Right hindlimb (tissue), 1 donor: ENCODE measurements at places on chromosomes 16 and 17.
A peak's percentile ranks its signal among the peaks of the same experiment; 100 is the strongest.

- no peak for DNase-seq
These were observed 55.4 kb upstream of the NLK start for GRCh38 chr17:27986805-27987684.

GRCh38 chr17:10053782-10054540, 144.4 kb downstream of the GAS7 start:
- peak; percentile 54 for DNase-seq

DNA sequence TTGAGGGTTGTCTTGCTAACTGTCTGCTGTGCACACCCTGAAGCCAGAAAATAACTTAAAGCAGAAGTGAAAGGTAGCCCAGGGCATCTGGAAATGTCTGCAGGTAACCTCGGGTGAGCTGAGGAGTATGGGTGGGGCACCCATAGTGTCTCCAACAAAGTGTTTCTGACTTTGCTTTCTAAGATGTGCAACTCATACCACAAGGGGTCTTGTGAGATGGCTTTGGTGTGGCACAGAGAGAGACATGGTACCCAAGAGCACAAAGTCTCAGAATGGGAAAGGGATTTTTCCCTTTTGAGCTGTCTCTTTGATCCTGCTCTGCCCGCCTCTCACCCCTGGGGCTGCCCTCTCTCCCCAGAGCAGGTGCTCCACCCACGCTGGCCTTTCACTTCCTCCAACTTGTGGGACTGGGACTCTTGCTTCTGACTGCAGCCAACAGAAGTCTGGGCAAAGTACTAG, 6.9 kb downstream of the CHD9 start:
- no peak for DNase-seq

DNA sequence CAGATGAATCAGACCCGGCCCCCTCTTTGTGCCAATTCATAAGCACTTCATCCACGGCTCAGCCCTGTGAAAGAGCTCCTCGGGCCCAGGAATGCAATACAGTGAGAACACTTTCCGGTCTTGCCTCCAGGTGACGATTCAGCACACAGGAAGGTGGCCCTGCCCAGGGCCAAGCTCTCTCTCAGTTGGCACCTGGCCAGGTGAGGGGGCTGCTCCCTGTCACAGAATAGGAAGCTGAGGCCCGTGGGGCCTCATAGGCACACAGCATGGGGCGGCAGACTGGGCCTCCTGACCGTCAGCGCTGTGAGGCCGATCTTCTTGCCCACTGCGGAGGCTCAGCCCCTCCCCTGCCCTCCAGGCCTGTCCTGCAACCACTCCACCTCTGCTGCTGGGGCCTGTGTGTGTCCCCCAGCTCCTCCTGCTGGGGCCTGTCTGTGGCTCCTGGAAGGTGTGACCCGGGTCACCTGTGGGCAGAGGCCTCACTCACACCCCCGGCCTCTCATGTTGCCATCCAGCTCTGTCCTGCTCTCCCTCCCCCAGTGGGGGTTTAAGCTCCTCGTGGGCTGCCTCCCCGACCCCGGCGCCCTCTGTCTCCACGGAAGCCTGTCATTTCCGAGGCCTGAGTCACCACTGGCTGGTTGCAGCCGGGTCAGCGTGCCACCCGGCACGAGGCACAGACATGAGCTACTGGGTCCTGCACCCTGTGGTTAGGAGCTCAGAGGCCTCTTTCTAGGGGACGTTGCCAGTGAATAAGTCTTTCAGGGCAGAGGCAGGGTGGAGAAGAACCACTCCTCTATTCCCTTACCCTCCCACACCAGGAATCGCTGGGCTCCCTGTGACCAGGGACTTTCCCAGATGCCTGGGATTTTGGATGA, 114.4 kb downstream of the SEC14L1 start:
- DNase-seq, result peak; percentile 59

GRCh38 chr16:49972961-49973360, 52.1 kb upstream of the CNEP1R1 start:
- DNase-seq, result no peak

DNA sequence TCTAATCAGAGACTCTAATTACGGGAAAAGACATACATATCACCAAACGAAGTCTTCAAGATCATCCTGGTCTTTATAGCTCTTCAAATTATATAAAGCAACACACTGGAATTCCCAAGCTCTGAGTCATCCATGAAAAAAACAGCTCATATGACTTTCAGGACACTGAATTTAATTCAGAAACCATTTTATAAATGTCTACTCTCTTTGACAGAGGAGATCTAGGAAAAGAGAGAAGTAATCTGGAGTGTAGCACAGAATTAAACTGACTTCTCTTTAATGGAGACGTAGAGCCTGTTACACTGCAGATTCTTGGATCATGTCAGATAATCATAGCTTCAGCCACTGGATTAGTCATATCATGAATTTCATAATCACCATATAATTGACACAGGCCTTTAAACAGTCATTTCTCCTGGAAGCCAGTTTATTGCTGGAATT, 86.8 kb upstream of the WSB1 start:
- DNase-seq, result no peak

DNA sequence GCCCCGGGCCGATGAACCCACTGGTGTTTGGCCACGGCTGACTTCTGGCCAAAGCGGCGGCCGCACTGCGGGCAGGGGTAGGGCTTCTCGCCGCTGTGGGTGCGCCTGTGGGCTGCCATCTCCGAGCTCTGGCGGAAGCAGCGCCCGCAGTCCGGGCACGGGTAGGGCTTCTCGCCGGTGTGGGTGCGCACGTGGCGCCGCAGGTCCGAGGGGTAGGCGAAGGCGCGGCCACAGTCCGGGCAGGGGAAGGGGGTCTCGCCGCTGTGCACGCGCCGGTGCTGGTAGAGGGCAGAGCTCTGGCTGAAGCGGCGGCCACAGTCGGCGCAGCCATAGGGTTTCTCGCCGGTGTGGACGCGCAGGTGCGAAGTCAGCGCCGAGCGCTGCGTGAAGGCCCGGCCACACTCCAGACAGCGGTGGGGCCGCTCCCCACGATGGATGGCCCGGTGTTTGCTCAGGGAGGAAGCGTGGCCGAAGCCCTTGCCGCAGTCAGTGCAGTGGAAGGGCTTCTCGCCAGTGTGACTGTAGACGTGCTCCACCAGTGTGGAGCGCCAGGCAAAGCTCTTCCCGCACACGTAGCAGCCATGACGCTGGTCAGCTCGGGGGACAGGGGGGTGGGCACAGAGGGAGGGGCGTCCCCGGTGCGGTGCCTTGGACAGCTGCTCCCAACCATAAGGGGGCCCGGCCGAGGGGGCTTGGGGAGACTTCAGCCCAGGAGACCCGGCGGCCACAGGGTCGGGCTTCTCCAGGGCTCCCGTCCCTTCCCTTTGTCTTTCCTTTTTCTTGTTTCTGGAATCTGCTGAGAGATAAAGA, 2.7 kb downstream of the ZNF764 start:
- DNase-seq, result no peak

DNA sequence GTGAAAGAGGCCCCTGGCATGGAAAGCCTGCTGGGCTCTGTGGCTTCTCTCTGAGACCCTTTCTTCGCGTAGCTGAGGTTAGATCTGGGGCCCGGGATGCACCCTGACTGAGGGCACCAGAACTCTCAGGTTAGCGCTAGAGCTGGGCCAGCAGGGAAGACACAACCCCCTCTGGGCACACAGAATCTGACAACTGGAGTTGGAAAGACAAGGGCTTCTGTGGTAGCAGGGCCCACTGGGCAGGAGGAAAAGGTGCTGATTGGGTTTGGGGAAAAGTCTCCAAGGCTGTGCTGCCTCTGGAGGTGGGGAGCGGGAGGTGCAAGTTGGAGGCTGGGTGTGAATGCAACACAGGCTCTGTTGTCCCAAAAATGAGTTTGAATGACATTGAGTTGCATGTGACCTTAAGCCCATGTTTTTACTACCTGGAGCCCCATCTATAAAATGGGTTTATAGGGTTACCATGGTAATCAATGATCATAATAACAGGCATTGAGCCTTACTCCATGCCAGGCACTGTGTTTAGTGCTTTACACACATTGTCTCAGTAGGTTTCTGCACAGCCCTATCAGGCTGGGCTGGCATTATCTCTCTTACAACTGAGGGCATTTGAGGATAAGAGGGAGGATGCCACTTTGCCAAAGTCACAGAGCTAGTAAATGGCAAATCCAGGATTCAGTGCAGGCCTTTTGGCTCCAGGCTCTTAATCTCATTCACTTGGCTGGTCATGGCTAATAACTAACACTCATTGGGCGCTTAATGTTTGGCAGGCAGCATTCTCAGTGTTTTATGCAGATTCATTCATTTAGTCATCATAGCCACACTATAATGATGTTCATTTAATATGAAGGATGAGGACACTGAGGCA, 9.5 kb upstream of the IGFBP4 start:
- DNase-seq, result peak; percentile 13

- no peak for DNase-seq
These were observed 269.7 kb downstream of the CA10 start for GRCh38 chr17:51888816-51889215.

- no peak for DNase-seq
These were observed 76.0 kb downstream of the MARCHF10 start for GRCh38 chr17:62732125-62732524.

DNA sequence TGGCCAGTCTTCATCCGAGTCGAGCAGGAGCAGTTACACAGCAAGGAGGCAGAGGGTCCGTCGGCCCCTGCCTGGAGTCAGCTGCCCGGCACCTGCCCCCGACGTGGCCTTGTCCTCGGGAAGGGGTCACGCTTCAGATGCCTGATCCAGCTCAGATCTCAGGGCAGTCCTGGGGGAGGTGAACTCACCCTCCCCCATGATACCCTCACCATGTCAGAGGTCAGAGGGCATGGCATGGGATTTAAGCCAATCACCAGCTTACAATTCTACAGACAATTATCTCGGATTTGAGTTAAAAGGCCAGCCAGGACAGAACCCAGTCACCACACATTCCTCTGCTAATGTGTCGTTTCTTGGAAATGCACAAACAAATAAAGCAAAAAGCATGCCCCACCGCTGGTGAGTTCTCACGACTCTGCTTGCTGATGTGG, 211.3 kb downstream of the FOXL1 start:
- DNase-seq, result no peak

GRCh38 chr17:62848334-62848733, 40.2 kb upstream of the MARCHF10 start:
- DNase-seq, result no peak

- no peak for DNase-seq
These were observed 180.7 kb upstream of the ZFHX3 start for GRCh38 chr16:73228649-73229048.

DNA sequence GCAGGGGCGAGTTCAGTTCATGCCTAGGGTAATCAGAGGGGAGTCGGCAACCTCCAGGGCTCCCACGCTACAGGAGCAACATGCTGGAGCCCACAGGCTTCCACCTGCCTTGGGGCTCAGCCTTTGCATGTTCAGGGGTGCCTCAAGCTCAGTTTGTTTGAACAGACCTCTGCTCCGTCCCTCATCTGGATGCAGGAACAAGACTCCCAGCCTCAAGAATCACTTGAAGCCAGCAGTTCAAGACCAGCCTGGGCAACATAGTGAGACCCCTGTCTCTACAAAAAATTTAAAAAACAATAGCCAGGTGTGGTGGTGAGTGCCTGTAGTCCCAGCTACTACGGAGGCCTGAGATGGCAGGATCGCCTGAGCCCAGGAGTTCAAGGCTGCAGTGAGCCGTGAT, 4.9 kb upstream of the HSD11B2 start:
- no peak for DNase-seq

- no peak for DNase-seq
These were observed 51.2 kb upstream of the MED9 start for GRCh38 chr17:17425591-17425990.

GRCh38 chr17:75535119-75535537, 9.6 kb downstream of the LLGL2 start:
- no peak for DNase-seq

- no peak for DNase-seq
These were observed 255.4 kb downstream of the PHKB start for GRCh38 chr16:47716571-47716970.

GRCh38 chr16:68298312-68298711, 12.4 kb downstream of the SLC7A6OS start:
- DNase-seq, result no peak

- DNase-seq, result no peak
These were observed 14.8 kb downstream of the COX6A2 start for GRCh38 chr16:31413381-31413780.

DNA sequence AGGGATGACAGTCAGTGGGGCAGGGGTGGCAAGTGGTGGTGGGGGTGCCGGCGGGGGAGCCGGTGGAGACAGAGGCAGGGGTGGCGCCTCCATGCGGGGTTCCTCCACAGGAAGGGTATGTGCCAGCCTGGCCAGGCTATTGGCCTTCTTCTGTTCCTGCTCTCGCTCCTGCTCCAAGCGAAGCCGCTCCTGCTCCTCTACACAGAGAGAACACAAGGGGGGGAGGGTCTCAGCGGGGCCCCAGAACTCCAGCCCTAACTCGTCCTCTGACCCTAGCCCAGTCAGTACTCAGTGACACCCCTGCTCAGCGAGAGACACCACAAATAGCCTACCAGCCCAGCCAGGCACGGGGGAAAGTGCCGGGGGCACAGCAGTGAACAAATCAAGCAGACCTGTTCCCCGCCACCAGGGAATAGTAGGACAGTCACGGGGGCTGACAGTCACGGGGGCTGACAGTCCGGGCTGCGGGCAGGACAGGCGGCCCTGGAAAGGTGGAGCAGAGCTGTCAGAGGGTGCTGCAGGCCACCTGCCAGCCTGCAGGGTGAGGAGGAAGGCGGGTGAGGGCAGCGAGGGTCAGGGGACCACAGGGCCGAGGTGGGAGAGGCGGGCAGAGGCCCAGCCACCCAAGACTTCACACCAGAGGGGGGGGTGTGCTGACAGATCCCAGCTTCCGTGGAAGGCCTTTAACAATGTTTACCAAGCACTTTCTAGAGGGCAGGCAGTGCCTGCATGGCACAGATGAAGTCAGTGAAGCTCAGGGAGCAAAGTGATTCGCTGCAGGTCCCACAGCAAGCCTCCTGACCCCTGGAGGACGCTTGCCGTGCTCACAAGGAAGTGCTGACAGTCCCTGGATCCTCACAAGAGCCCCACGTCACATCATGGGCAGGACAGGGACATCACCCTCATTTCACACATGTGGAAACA, 5.3 kb downstream of the MNT start:
- DNase-seq, result no peak
